ENCODE measurements at places on chromosomes 2 and 18.

DNA sequence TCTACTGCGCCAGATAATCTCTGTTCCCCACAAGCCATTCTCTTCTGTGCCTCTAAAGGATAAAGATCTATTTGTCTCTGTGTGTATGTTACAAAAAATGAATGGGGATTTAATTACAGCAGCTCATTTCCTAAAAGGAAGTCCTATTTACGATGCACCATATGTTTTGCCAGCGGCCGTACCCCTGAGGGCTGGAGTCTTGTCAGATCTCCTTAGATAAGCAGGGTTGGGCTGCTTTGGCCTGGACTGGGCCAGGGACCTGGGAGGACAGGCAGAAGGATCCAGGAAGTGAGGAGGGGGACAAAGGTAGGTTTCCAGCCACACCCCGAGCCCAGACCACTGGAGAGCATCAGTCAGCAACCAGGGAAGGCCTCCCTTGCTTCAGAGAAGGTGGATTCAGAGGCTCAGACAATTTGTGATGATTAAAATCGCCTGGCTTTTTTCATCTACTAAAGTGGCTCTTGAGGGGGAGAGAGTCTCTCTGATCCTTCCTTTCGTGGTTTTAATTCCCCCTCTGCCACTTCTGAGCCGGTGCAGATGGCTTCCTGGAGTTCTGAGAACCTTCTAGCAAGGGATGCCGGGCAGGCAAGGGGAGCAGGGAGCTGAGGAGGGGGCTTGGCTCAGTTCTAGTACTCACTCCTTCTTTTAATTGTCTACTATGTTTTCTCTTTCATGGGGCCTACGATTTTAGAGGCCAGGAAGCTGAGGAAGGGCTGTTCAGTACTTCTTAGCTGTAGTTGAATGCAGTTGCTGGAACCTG, 42.1 kb downstream of the MYCN start:
- DNase-seq: no peak

GRCh38 chr2:127084611-127085316, 22.2 kb downstream of the BIN1 start:
- no peak for DNase-seq

DNA sequence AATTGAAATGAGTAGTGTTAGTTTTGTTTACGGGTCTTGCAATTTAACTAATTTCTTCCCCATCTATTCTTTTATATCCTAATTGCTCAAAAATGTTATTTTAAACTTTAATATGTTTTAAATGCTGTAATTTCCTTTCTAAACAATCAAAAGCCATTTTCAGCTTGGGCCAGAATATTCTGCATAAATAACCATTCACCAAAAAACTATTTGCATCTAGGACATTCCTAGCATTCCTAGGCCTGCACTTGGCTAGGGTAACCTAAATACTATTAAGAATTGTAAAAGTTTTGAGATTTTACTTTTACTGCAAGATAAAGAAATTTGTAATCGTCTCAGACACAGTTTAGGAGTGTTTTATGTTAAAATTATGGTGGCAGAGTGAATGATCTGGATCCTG, 7.8 kb upstream of the ETAA1 start:
- no peak for DNase-seq

DNA sequence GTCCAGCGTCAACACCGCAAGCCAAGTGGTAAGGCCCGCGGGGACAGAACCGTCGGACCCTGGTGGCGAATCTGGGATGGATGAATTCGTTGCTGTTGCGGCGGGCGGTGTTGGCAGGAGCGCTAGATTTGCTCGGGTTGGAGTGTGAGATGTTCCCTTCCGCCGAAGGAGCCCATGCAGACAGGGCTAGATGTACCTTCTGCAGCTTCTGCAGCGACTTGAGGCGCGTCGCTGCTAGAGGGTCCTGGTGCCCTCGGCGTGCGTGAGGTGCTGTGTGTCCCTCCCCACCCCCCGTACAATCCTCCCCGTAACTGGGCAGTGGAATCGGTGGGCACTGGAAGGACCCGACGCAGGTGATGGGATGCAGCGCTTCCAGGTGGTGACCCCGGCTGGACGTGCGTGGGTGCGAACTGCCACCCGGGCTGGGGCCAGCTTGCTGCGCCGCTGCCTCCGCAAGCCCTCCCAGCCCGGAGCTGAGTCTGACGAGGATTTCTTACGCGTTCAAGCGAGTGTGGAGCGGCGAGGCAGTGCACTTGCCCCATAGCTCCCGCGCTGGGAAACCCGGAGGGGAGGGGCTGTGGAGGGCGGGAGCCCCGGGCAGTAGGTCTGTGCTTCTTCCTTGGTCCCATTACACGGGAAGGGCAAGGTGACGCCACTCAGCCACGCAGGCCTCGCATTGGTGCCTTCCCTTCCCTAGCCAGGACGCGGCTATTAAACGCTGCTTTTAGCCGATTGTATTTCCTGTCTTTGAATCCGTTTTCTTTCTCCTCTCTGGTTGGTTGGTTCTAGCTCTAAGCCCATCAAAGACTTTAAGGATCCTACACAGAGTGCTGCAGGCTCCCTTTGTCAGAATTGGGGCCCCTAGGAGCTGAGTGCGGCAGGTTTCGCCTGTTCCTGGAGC, 34.2 kb downstream of the CHRNA1 start:
- peak; percentile 17 for DNase-seq

GRCh38 chr18:35982409-35983114, 10.1 kb downstream of the RMP24 start:
- DNase-seq: no peak

GRCh38 chr2:231308219-231308618, 87.3 kb upstream of the B3GNT7 start:
- DNase-seq: no peak

DNA sequence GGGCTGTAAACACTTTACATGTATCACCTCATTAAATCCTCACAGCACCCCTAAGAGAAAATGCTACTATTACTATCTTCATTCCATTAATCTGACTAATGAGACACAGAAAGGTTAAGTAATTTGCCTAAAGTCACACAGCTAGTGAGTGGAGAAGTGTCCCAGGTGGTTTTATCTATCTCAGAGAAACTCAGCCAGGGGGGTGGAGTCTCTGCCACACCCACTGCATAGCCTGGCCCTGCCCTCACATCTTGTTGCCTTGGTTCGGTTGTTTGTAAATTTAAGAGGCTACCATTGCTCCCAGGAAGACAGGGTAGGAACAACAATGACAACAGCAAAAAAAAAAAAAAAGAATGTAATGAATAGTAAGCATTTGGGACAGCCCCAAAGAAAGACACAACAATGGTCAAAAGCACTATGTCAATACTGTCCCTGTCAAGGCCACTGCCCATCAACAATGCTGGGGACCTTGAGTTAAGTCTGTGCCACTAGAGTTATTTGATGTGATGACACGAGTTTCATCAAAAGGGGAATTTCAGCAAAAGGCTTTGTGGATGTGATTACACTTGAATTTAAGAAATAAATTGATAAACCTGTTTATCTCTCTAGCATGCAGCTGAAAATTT, 17.5 kb downstream of the CYRIA start:
- no peak for DNase-seq

- DNase-seq: no peak
Observed at GRCh38 chr2:23427350-23427749, 42.4 kb downstream of the KLHL29 start.

DNA sequence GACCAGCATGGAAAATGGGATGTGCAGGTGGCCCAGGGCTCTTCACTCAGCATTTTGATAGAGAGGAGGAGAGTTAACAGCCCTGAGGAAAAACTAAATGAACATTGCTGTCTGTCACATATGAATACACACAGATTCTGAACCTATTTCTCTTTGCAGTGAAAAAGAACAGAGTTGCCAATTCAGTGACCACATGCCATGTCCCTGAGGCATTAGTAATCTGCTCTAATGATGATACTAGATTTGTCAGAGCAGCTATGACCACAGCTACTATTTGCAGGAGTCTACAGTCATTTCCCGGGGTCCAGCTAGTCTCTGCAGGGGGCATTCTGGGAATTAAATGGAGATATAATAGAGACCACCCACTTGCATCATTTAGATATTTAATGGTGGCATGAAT, 267.6 kb downstream of the TMX3 start:
- DNase-seq: no peak

GRCh38 chr2:166675553-166675952, 181.5 kb upstream of the SCN7A start:
- no peak for DNase-seq

DNA sequence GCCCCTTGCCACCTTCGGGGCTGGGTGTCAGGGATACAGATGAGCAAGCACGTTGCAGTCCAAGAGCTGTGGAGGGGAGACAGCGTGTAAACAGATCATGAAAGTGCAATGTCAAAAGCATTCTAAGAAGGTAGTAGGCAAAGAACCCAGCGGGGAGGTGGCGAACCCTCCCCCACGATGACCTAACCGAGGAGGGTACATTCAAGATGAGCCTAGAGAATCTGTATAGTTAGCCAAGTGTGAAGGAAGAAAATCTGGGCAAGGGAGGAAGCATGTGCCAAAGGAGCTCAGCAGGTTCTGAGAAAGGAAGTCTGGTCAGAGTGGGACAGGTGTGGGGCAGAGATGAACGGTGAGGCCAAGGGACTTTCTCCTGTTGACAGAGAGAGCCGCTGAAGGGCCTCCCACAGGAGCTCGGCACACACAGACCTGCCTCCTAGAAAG, 106.9 kb downstream of the SP3 start:
- DNase-seq: no peak

Data from T-helper 17 cell (primary cell).